ENCODE measurements at places on chromosomes 5 and 9.

DNA sequence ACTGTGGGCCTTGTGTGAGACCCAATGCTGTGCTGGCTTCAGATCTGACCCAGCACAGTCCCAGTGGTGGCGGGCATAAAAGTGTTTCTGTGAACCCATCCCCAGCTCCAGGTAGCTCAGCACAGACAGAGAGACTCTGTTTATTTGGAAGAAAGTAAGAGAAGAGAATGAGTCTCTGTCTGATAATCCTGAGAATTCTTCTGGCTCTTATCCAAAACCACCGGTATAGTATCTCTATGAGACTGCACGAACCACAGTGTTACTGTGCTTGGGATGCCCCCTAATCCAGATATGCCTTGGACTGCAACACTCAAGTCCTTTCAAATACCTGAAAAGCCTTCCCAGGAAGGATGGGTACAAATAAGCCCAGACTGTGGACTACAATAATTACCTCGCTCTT, 1660.8 kb upstream of the ACO1 start:
- no peak for DNase-seq

GRCh38 chr5:14778792-14779070, 92.8 kb downstream of the ANKH start:
- no peak for DNase-seq

DNA sequence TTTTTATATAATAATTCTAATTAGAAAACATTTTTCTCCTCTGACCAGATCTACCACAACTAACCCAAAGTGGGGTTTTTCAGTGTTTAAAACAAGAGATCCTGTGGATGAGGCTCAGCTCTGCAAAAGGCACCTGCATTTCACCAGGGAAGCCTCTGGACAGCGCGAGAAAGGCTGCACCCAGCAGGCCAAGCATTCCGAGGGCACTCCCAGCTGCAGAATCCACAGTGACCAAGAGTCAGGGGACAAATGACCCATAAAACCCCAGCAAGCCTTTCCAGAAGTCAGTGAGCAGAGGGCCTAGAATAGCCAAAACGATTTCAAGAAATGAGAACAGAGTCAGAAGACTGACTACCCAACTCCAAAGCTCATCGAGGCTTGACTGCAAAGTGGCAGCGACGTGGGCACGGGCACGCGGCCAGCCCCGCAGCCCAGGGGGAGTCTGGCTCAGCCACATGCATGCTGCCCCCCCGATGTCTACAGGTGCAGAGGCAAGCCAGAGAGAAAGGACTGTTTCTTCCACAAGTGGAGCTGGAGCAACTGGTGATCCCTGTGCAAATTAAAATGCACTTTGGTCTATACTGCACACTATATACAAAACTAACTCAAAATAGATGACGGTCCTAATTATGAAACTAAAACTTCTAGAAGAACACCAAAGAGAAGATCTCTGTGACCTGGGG, 26.2 kb downstream of the TPPP start:
- DNase-seq = no peak

DNA sequence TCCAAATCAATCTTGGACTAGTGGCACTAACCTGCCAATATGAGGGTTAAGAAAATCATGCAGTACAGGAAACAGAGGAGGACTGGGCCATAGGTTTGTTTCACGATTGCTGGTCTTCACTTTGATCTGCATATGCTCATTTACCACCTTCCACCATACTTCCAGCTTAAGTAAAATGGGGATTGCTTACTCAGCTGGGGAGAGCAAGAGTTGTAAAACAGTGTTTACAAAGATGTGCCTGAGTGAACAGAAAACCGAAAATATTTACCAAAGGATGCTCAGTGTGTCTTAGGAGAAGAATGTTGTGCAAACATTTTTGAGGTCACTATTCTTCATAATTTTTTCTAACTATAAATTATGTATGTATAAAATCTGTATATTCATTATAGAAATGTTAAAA, 65.1 kb upstream of the DNAH5 start:
- DNase-seq = no peak

GRCh38 chr5:133552925-133553525, 59.3 kb downstream of the FSTL4 start:
- DNase-seq = peak; percentile 0

DNA sequence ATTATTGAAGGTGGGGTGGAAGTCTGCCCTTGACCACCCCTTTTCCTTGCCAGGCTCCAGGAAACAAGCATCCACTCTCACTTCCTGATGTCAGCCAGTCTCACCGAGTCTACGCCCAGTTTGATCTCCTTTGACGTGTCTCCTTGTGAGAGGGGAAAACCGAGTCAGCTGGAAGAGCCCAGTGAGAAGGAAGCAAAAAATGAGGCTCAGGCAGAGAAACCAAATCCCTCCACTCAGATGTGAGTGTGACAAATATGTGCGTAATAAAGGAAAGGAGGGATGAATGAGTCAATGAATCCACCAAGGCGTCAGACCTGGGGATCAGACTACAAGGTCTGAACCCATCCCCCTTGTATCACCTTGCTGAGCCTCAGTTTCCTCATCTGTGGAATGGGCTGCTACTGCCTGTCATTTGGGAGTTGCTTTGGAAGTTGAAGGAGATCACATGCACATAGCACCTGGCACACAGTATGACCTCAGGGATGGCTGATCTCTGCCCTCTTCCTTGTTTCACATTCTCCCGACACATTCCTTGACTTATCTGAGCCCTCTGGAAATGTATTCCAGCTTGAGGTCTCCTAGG, 61.3 kb upstream of the XPA start:
- no peak for DNase-seq

DNA sequence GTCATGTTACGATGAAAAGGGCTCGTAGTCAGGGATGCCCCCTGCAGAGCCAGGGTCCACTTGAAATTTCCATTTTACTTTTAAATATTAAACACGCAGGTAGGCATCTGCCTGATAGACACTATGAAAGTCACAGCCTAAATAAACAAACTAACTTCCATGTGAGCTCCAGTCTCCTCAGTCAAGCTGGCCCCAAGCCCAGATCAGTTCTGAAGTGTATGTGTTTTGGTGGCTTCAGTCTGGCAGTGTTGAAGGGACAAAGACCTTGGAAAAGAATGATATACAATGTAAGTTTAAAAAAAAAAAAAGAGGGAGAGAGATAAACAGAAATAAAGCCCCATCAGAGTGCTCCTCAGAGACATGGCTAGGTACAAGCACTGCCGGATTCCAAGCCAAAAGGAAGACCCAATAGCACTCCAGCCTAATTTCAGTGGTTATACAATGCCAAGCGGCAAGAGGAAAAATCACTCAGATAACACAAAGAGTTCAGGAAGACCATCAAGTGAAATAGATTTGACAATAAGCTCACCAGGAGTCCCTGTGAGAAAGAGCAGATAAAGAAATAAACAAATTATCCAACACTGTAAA, 181.0 kb downstream of the BNC2 start:
- peak; percentile 87 for DNase-seq

Data from NCI-H1105 (cell line).